Aorta (tissue), 5 donors: ENCODE measurements at places on chromosomes 11 and 22. TPM values are rescaled to one million over a fixed set of nuclear protein-coding genes. Genes with fewer than 3 reads are reported as not detected.

DNA sequence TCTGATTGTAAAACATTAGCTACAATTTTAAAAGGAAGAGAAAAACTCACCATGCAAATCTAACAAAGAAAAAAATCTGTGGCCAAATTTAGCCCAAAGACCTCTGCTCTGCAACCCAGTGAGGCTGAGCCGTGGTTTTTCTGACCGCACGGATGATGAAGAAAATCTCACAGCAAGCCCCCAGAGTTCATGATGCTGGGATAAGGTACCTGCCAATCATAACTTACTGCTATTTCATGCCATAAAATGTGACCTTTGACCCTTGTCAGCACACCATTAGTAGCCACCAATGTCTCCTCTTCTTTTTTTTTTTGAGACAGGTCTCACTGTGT is 11.1 kb downstream of the CERK start:
- no peak for DNase-seq

The MIAT gene
- total RNA-seq, result 1.6 TPM

DNA sequence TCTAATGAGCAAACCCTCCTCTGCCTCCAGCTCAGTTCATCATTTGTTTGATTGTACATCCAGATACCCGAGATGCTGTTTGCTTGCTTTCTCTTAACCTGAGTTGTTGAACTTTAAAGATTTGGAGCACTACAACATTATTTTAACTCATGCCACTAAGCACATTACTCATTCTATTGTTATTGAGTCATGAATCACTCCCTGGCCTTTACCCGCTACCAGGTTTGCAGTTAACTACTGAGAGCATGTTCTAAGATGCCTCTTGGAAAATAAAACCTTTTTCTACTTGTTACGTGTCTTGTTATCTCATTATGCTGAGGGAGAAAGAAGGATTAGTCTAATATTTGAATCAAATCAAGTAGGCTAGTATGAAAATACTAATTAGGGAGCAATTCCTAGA is 720.6 kb upstream of the ANO5 start:
- DNase-seq, result no peak

DNA sequence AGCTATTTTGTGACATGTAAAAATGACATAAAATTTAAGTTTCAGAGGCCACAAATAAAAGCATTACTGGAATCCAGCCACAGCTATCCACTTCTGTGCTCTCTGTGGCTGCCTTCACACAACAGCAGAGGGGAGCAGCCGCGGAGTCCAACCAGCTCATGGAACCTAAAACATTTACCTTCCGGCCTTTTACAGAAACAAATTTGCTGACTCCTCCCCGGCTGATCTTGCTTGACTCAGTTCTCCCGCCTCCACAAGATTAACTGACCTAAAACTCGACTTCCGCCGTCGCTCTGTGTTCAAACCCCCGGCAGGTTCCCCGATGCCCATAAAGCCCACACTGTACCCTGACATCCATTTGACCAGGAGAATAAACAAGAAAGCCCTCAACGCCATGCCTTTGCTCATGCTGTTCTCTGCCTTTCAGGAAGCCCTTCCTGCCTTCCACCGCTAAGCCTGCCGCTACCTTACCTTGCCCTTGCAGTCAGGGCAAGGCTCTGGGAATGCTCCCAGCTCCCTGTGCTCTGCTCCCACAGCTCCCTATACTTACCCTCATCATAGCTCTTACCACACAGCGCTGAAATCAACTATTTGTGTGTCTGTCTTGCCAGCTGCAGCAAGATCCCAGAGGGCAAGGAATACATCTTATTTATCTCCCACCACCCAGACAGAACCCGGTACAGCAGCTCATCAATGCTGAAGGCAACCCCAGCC is 35.4 kb downstream of the MICAL3 start:
- no peak for DNase-seq

DNA sequence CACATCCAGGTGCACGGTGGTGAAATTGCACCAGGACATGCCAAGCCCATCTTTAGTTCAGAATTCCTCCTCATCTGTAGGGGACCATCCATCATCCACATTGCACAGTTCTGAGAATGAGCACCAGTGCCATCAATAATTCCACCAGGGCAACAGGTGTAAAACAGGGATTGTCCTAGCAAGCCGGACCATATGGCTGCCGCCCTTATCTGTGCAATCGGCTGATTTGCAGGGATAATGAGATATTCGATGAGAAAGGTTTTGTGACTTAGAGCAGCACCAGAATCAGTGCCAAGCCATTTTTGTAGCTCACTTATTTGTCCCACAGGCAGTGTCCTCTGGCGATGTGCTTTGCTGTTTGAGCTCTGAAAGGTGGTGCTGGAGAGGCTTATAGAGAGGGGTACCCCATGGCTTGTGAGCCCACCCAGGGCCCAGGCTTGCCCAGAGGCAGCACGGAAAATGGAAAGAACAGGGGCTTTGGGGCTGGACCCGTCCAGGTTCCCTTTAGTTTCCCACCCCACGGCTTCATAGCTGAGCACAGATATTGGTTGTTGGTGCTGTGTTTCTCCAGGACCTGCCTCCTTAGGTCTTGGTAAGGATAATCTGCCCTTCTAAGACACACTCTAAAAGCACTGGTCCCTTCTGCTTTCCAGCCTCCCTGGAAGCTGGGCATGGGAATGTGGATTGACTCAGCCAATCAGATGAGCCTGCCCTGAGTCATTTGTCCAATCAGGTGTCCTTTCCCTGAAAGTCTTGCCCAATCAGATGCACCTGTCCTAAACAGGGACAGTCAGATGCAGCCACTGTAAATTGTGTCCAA is 84.0 kb upstream of the SHANK2 start:
- no peak for DNase-seq

DNA sequence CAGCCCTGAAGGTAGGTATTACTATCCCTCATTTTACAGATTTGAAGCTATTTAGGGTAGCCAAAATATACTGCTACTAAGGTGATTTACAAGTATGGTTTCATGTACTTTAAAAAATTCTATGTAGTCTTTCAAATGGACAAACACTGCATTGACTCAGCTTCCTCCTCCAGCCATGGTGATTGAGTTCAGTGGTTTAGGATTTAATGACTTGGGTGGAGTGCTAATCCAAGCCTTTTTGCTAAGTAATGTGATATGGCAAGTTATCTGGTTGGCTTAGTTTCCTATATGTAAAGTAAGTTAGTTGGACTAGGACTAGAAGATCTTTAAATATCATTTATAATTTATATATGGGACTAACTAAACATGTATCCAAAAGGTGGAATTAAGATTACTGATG is 77.9 kb downstream of the ARHGAP20 start:
- no peak for DNase-seq

DNA sequence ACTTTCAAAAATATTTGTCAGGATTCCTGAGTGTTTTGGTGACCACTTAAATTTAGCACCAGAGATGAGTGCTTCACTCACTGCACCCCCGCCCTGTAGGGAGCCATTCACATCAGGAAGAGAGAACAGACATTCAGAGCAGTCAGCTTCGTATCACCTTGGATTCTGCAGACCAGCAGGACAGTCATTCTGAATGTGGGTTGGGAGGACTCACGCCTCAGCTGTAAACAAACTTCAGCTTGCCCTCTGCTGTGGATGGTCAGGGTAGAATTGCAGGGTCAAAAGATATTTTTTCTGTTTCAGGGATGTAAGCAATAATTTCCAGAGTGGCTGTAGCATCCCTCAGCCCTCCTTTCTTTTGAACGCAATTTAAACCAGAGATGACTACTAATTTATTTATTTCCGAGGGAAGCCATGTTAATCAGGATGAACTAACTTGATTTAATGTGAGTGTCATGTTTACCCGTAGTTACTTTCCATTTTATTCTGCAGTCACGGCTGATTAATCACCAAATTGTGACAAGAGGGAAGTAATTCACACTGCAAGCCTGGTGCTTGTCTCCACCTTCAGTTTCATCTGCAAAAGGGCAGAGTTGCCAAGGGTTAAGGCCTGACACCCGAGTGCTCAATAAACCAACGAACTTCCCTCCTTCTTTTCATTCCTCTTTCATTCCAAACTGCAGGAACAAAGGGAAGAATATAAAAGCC is 174.2 kb upstream of the DDI1 start:
- DNase-seq, result no peak

The SCGB1D2 gene
- not detected for total RNA-seq
